Stimulated activated naive CD8-positive, alpha-beta T cell treated with anti-CD3 and anti-CD28 coated beads, Interleukin-15, Interleukin-2, amounts not matched to agents 100 U/mL and 50 U/mL, for 24 hours (primary cell): ENCODE measurements at places on chromosomes 3 and 15.

DNA sequence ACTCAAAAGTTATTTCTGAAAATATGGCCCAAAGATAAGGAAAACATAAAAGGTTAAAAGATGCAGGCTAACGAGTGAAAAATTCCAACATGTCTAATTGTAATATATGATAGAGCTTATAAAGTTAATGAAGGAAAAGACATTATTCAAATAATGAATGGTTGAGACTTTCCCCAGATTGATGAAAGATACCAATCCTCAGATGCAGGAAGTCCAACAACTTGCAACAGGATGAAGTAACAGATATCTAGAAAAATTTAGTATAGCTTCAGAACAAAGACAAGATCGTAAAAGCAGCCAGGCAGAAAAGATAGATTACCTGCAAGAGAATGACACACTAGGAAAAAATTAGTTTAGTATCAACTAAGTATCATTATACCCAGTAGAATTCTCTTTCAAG lies 546.4 kb upstream of the PPP2R3A start:
- no peak for DNase-seq

- no peak for DNase-seq
These were observed 216.6 kb upstream of the GRM7 start for GRCh38 chr3:6644070-6644929.

- no peak for DNase-seq
These were observed 105.0 kb downstream of the FHIT start for GRCh38 chr3:61146010-61146890.

GRCh38 chr3:14278799-14279625 lies 100.4 kb downstream of the LSM3 start:
- no peak for DNase-seq

- peak; percentile 18 for DNase-seq
These were observed 27.0 kb downstream of the NDUFB4 start for GRCh38 chr3:120622870-120623726.

DNA sequence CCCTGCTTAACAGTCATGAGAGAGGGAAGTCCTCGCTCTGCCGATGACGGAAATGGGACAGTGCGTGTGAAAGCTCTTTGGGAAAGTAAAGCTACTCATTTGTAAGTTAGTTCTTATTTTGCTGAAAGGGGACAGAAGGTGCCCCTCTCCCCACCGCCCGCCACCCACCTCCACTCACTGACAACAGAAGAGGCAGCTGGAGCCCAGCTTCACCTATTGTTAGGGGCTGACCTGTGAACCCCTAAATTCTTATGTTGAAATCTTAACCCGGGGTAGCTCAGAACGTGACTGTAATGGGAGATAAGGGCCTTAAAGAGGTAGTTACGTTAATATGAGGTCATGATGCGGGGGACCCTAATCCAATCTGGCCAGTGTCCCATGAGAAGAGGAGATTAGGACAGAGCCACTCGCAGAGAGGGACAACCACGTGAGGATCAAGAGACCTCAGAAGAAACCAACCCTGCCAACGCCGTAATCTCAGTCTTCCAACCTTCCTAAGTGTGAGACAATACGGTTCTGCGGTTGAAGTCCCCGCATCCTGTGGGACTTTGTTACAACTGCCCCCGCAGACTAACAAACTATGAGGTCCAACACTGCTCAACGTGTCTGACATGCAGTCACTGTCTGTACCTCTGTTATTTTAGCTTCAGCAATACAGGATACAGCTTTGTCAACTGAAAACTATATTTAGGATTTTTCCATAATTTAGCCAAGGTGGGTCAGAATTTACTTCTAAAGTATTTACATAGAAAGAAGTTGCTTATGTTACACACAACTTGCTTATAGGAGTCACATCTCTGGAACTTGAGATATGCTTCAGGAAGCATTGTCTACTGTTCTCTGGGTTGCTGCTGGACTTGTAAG lies 51.7 kb downstream of the PCSK6 start:
- no peak for DNase-seq

DNA sequence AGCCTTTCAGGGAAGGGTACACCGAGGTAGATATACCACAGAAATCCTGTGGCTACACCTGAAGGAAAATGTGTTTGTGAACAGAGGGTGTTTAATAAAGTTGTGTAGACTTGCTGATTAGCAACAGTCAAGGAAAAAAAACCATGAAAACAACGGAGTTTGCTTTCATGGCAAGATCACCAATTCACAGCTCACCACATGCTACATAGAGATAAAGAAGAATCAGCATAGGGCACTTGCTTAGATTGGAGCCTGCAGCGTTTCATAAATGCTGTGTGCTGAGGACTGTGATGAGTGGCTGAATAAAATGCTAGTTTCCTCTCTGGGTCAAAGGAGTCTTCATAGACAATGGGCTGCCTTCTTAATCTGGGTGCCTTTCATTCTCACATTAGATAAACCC lies 257.6 kb downstream of the SLC9A9 start:
- no peak for DNase-seq

- peak; percentile 18 for DNase-seq
These were observed at the start of gene GHRL for GRCh38 chr3:10292505-10293419. Gene GHRL, minus strand, starts transcription at chr3:10292947. Its CDS starts 2,767 bp downstream, at chr3:10290180.

- DNase-seq: no peak
These were observed 49.2 kb downstream of the TASOR start for GRCh38 chr3:56633602-56634535.

- no peak for DNase-seq
These were observed 12.6 kb downstream of the FSTL1 start for GRCh38 chr3:120438216-120438615.

GRCh38 chr15:31609906-31610305 lies 283.3 kb downstream of the KLF13 start:
- no peak for DNase-seq

GRCh38 chr15:87224404-87224803 lies 1032.1 kb downstream of the NTRK3 start:
- no peak for DNase-seq

DNA sequence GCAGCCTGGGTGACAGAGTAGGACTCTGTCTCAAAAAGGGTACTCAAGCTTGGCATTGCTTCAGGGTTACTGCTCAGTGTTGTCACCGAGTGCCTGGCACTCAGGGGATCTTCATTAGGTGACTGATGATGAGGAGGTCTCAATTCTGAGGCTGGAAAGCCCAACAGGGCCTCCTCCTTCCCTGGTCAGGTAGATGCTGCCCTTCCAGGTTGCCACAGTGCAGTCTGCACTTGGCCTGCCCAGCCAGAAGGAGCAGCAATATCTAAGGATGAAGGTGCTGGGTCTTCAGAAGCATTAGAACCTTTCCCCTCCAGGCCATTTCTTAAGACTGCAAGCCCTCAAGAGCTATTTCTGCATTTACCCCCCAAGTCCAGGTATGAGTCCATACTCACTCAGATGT lies 42.0 kb downstream of the PGPEP1L start:
- DNase-seq: no peak

DNA sequence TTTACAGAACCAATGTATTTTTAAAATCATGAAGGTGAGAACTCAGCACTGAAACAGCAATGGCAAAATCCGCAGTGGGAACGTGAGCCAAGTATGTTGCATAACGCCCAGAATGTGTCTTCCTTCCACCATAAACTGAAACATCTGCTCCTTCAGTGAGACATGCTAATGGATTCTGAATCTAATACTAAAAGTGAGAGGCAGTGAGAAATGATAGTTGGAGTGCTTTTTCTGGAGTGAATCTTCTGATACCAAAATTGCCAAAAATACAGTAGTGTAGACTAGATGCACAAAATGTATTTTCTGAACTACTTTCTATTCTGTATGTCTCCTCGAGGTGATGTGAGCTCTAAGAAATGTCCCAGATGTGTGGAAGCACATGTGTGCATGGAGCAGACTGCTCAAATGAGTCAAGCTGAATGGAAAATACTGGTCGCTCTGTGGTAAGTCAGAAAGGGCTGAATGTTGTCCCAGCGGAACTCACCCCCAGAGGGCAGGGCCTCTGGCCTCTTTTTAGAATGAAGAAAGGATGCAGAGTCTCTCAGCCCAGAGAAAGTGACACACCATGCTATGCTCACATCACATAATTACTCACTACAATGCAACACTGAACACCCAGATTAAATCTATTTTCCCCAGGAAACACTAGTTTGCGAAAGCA lies 73.0 kb downstream of the ATP10A start:
- DNase-seq: peak; percentile 63

GRCh38 chr3:34012102-34012461 lies 213.7 kb downstream of the PDCD6IP start:
- no peak for DNase-seq

GRCh38 chr3:113968986-113969385 lies 21.2 kb downstream of the ZDHHC23 start:
- DNase-seq: no peak

- DNase-seq: no peak
These were observed 7.7 kb downstream of the DUOXA2 start for GRCh38 chr15:45121706-45122417.

DNA sequence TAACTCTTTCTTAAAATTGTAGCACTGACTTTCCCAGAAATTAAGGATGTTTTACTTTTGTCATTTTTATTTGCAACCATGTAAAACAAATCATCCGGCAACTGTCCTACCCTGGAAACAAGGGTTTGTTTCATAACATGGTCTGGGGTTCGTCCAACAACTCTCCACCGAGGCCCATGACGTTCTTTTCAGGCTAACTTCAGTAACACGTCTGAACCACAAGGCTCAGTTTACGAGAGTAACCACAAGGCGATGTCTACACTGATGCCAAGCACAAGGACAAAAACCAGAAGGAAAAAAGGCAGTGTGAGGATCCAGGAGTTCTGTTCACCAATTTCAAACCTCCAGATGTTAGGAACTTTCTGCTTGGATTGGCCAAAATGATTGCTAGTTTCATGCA lies 546.1 kb downstream of the NTRK3 start:
- no peak for DNase-seq

GRCh38 chr15:100988857-100989256 lies 69.7 kb downstream of the LRRK1 start:
- DNase-seq: no peak

DNA sequence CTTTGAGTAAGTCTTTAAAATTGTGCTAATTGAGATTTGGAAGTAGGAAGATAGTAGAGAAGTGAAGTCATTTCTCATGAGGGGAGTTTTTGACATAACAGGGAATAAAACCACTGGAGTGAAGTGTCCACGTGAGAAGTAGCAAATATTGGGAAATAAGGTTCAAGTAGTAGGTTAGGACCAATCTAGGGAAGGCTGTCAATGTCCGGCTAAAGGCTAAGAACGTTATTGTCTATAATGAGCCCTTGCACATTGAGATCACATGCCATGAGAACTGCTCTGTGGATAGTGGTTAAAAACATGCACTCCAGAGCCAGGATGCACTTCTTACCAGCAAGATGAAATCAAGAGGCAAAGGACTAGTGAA lies 459.9 kb upstream of the TPRG1 start:
- no peak for DNase-seq

- no peak for DNase-seq
These were observed 89.9 kb upstream of the EPHA3 start for GRCh38 chr3:89017531-89017930.

DNA sequence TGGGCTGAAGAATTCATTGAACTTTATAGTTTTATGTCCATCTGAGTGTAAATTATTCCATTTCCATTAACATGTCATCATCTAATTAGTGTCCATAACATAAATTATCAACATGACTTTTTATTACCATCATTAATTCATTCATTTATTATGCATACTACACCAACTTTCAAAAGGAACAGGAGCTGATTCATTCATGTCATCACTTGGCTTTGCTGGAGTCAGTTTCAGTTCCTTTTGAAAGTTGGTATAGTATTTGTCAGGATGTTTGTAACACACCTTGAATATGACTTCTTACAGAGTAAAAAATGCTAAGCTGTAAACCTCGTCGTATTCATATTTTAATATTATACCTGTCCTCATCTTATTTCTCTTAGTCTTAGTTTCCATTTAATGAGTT lies 298.0 kb upstream of the RBMS3 start:
- no peak for DNase-seq

GRCh38 chr3:74089814-74090213 lies 465.1 kb upstream of the PDZRN3 start:
- no peak for DNase-seq

DNA sequence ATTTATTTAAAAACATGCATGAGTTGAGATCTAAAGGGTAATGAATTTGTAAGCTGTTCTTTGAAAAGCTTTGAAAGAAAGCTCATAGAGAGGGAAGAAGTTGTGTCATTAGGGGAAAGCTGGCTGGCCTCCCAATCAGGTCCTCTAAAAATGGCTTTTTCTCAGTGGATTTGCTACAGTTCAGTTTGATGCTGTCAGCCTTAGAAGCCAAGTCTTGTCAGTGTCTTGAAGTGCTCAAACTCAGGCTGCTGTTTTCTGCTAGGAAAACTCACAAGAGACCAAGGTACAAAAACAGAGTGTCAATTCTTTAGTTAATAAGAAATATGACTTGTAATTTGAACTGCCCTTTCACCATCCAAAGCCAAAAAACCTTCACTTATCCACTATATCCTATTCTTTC lies 243.8 kb downstream of the OTOL1 start:
- no peak for DNase-seq

DNA sequence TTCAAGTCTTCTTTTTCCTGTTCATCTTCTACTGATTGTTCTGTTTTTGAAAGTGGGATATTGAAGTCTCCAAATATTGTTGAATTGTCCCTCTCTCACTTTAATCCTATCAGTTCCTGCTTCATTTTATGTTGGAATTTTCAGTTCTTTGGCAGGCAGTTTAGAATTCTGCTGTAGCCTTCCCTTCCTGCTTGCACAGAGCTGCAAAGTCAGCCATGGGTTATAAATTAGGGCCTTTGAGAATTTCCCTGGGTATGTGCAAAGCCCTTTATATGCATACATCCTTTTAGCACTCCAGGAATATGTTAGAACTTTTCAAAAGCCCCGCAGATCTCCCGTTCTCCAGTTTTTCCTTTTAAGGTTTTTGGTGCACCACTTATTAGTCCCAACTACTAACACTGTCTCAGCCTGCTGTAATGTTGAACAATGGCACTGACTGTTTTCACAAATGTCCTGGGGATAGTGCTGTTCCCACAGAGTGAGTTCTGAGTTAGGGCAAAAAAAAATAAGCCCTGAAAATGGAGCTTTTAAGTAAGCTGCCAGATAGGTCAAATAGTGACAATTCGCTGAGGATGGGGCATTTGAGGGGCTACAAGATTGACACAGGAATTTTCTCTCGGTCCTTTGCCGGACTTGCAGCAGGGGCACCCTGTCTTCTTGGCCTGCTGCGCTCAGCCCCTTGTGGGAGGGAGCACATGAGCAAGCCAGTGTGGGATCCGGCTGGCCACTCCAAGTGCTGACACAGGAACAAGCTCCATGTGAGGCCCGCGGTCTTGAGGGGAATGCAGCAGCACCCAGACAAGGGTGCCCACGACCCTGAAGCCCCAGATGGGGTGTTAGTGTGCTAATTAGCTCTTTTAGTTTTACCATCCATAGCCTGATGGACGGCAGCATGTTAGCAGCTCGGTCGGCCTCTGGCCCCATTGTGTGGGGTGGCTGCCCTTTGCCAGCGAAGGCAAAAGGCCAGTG lies 96.0 kb downstream of the VPS8 start:
- DNase-seq: no peak

- DNase-seq: no peak
These were observed 384.4 kb upstream of the ARPP21 start for GRCh38 chr3:35254917-35255316.
